ELR (cell line): ENCODE measurements at places on chromosomes 7 and 10.

DNA sequence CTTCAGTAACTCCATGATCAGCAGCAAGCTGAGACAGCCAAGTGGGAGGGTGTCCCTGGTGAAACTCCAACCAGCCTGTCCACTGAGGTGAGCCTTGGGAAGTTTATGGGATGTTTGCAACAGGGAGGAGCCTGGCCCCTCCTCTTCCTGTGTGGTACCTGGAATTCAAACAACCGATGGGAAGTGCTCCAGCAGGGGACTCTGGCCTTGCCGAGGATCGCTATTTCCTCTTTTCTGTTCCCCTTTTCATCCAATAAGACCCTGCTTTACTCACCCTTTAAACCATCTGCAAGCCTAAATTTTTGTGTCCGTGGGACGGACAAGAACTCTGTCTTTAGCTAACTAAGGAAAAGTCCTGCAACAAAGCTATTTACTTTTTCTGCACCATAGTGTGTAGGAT lies 491.1 kb upstream of the ZMIZ1 start:
- no peak for DNase-seq

GRCh38 chr7:151351967-151352366 lies 10.4 kb downstream of the NUB1 start:
- no peak for DNase-seq

- DNase-seq = no peak
These were observed 99.9 kb upstream of the IKZF1 start for GRCh38 chr7:50204581-50204980.

- DNase-seq = no peak
These were observed 72.0 kb upstream of the KAT6B start for GRCh38 chr10:74754381-74754821.

DNA sequence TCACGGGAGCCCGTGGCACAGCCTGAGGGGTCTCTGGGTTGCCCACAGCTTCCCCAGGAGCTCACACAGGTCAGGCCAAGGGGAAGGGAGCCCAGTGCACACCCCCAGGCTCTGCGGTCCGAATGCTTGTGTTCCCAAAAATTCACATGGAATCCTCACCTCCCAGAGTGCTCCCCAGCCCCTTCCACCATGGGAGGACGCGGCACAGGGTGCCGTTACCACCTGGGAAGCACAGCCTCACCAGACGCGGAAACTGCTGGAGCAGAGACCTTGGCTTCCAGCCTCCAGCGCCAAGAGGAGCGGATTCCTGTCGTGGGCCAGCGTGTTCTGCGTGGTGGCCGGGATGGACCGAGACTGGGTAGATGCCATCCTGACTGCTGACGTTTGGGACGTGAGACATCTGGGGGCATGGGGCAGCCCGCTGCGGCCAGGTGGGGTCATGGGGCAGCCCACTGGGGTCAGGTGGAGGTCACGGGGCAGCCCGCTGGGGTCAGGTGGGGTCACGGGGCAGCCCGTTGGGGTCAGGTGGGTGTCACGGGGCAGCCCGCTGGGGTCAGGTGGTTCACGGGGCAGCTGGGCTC lies 149.4 kb downstream of the WDR37 start:
- no peak for DNase-seq

GRCh38 chr7:16841681-16842080 lies 36.9 kb upstream of the AGR2 start:
- DNase-seq = no peak

GRCh38 chr10:86162696-86163400 lies 203.7 kb downstream of the GRID1 start:
- no peak for DNase-seq

DNA sequence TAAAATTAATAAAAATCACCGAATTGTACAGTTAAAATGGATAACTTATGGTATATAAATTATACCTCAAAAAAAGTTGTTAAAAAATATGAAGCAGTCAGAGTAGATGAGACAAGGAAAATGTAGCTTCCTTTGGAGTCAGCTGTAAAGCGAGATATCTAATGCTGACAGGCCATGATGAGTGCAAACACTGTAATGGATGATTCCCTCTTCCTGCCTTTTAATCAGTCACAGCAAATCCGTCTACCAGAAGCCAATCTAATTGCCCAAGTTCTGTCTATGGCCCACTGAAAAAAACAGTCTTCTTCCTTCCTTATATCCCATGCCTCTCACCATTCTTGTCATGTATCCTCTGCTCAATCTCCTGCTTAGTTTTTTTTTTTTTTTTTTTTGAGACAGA lies 59.9 kb upstream of the DNAJB12 start:
- DNase-seq = no peak
